NCI-H774 (cell line): ENCODE measurements at places on chromosomes 4 and X.

- DNase-seq = no peak
Observed at GRCh38 chr4:100983426-100983825, 363.9 kb downstream of the PPP3CA start.

DNA sequence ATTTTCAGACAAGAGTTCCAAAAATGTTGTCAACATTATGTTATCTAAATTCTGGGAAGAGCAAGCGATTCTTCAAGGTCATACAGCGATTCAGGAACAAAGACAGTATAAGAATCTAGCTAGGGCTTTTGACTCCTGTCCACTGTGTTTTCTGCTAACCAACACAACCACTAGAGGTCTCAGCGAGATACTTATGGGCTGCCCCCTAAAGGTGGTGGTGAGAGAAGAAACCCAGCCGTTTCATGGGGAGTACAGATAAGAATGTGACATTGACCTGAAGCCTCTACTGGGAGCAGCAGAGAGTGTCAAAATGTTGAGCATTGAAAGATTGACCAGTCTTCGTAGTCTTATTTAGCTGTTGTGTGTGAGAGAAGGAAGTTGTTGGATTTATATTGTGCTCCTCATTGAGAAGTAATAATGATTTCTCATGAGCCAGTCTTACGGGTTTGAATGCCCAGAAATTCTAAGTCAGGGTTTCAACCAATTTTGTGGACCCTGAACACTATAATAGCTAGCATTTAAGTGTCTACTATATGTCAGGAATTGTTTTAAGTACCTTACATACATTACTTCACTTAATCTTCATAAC, 168.3 kb downstream of the SPRY1 start:
- DNase-seq = no peak

DNA sequence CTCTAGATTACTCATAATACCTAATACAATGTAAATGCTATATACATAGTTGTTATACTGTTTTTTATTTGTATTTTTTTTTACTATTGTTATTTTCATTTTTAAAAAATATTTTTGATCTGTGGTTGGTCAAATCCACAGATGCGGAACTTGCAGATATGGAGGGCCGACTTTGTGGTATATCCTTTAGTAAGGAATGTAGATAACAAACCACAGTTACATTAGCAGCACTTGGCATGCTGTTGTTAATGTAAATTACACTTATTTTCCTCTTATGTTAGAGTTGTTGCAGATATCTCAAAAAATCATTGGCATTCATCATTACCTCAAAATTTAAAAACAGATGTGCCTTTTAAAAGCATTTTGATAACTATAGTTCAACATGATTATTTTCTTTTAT, 151.0 kb downstream of the TMEM164 start:
- DNase-seq = no peak

DNA sequence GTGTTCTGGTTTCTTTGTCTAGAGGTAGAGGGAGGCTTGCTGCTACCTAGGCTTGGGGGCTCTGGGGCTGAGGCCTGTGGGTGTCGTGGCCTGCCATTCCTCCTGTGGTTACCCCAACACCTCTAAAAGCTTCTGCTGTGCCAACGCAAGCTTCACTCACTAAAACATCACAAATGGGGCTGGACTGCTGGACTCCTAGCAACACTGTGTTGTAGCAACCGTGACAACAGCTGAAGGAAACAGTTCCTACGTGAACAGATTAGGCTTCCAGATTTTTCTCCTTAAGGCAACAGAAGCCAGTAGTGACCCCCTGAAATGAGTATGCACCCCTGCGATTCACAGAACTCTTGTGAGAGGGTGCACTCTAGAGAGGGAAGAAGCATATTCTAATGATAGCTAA, 138.3 kb upstream of the TEX13D start:
- no peak for DNase-seq
